Right atrium auricular region (tissue), 2 donors: ENCODE measurements at places on chromosomes 2 and 18. TPM values are rescaled to one million over a fixed set of nuclear protein-coding genes. Genes with fewer than 3 reads are reported as not detected.

Gene ERMN
- total RNA-seq: not detected

Gene CDH19
- total RNA-seq: 30.4 TPM

Gene KIF5C
- 1.6 TPM for total RNA-seq

Gene IL1RN
- 0.41 TPM for total RNA-seq

Gene DOCK10
- 2.0 TPM for total RNA-seq
